ENCODE measurements at places on chromosomes 7 and 10.

- DNase-seq: no peak
Observed at GRCh38 chr7:117164620-117165019, 158.2 kb downstream of the WNT2 start.

DNA sequence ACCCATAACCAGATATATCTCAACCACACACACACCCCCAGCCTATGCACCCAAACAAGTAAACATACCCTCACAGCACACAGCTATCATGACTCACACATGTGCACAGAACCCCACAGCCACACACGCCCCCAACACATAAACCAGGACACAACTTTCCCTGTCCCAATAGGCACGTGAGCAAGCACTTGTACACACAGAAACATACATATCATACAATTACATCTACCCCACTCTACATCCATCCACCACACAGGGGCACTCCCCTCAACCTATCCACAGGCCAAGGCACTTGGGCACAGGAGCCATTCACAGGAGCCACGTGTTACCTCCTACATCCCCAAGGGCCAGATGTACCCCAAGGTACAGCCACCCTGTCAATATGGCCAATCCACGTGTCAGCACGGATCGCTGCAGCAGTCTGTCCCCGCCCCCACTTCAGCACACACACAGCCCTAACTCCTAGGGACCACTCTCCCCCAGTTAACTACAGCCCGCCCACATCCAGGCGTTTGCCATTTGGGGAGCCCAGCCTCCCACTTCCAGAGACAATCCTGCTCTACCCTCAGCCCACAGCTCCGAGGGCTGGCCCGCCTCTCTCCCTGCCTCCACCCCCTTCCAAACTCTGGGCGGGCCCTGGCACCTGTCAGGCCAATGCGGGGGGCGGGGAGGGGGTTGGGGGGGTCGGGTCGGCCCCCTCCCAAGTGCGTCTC, 163.5 kb downstream of the SH3PXD2A start:
- no peak for DNase-seq

DNA sequence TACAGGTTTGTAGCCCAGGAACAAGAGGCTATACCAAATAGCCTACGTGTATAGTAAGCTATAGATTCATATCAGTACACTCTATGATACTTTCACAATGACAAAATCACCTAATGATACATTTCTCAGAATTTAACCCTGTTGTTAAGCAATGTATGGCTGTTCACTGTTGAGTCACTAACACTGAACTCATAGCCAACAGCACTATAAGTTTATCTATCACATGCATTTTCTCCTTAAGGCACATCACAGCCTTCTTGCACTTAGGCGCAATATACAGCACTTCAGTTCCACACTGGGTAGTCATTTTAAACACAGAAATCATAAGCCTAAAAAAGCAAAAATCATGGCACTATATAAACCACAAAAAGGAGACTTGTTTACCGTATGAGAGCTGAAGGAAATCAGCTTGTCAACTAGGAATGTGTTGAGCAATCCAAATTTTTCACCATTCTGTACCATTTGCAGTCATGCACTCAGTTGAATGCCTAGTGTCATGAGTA, 45.6 kb downstream of the ZNF438 start:
- DNase-seq: no peak

GRCh38 chr10:28343987-28344895, 41.4 kb upstream of the MPP7 start:
- DNase-seq: no peak
